ENCODE measurements at places on chromosomes 3 and 15.

- DNase-seq = no peak
Observed at GRCh38 chr15:94230431-94230882, 904 bp upstream of the MCTP2 start.

DNA sequence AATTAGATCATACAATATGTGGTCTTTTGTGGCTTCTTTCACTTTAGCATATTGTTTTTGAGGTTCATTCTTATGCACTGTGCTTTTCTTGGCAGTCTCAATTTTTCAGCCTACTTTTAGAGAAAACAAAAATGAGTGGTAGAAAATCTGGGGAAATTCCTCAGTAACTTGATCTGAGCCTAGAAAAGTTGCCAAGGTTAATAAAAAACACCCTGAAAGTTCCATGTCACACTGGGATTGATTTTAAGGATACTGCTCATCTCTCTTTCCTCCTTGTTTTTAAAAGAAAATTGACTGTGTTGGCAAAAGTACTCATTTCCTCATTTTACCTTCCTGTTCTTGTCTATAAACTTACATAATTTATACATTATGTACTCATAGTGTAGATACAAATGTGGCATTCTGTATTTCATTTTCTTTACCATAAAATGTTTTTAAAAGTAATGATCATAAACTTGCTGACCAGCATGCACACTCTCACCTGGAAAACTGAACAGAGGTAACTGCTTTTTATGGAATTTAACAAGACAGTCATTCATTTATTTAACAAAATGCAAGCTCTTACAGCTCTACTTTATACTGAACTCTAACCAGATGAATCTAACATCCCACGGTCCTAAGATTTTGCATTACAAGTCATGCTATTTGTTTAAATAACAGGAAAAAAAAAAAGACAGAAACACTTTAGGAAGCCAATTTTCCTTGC, 28.6 kb upstream of the SH3BP5 start:
- no peak for DNase-seq

DNA sequence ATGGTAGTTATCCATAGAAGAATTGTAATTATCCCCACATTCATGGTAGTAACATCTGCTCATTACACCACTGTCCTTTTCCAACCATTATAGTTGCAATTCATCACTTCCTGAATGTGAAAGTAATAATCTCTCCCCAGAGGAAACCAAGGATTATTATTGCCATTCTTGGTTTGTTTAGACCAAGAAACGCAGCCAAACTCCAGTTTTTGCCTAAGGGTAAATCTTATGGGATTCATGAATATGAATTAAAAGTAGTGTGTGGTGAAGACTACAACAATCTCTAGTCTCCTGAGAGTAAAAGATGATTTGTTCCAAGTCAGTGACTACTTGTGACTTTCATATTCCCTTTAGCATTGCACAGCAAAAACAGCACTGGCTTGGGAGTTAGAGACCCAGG, 45.7 kb upstream of the ABI3BP start:
- DNase-seq = no peak

GRCh38 chr3:72907131-72907711, 19.4 kb downstream of the GXYLT2 start:
- peak; percentile 56 for DNase-seq

GRCh38 chr3:185728630-185729336, 96.1 kb downstream of the IGF2BP2 start:
- no peak for DNase-seq

GRCh38 chr15:73796331-73796831, 43.2 kb upstream of the INSYN1 start:
- no peak for DNase-seq

DNA sequence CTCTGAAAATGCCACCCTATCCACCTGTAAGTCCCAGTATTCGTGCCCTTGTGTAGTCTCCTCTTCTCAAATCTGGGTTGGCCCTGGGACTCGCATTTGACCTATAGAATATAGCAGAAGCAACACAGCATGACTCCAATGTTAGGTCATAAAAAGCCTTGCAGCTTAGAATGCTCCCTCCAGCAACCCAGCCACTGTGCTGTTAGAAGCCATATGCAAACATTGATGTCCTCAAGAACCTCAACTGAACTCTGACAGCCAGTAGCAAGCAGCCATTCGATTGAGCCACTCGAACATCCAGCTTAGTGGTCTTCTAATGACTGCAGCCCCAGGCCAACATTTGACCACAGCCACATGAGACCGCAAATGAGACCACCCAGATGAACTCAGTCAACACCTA, 26.6 kb downstream of the MECOM start:
- DNase-seq = no peak

DNA sequence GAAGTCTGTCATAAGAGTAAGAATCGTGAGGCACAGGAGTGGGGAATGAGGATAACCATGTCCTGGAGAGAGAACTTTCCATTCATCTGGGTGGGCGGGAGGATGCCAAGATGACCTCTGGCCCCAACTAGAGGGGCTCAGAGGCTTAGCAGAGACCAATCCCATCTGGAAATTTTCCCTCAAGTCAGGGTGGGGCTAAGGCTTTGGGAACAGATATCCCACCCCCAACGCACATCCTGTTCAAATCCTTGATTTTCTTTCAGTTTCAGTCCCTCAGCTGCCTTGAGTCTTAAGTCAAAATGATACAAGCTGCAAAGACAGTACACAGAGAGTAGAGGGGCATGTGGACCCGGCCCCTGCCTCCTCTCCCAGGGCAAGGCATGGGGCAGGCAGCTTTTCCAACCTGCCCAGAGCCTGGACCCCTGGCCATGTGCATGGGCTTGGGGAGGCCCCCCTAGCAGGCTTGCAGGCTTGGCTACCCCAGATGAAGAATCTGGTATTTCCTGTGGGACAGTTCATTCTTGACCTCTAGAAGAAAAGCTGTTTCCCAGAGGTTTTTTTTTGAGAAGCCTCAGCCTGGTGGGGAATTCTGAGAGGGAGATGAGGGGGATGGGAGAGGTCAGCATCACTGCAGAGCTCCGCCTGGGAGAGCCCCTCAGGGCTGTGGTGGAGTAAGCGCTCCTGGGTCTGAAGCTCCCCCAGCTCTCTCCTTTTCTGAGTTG, 109.7 kb upstream of the HACD2 start:
- no peak for DNase-seq

DNA sequence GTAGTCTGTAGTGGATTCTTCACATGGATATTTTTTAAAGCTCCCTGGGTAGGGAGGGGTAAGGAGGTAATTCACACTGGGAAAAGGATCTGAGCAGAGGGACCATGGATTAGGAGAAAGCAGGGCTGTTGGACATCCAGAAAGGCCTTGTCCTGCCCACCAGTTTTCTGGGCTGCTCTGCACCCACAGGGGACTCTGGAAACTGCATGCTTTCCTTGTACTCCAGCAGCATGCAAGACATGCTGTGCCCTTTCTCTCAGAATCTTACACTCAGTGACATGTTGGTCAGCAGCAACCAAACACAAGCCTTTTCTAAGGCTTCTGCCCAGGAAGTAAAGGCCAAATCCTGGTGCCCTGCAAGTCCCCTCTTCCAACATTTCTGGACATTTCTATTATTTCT, 2.5 kb upstream of the FBN1 start:
- DNase-seq = peak; percentile 50

GRCh38 chr15:48834756-48835155, 23.9 kb upstream of the CEP152 start:
- DNase-seq = no peak

- no peak for DNase-seq
Observed at GRCh38 chr3:100060685-100061484, 53.4 kb downstream of the FILIP1L start.

GRCh38 chr3:135513106-135514059, 452.1 kb upstream of the PPP2R3A start:
- peak; percentile 50 for DNase-seq

DNA sequence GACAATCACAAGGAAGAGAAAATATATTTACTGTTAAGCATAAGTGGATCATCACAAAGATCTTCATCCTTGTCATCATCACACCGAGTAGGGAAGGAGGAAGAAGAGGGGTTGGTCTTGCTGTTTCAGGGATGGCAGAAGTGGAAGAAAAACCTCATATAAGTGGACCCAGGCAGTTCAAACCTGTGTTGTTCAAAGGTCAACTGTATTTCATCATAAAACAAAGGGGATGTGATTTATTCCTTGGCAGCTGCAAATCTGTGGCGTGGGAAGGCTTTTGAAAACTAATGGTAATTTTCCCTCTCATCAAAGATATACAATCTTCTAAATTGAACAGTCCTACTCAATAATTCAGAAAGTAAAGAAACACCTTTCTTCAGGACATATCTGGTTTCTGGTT, 129.9 kb upstream of the ABI3BP start:
- no peak for DNase-seq

DNA sequence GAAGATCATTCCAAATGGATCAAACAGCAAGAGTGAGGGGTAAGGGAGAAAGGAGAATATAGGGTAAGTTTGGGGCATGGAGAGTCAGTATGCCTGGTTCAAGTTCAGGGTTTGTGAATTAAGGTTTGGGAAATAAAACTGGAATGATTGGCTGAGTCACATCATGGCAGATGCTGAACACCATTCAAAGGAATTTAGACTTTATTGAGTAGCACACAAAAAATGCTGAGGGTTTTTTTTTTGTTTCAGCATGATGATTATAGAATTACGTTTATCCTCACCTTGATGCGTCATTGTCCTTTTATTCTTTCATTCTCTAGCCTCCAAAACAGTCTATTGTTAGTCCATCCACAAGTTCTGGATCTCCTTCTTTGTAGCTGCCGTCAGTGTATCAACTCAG, 220.0 kb upstream of the UMPS start:
- DNase-seq = no peak

- DNase-seq = no peak
Observed at GRCh38 chr3:115913069-115913686, 289.9 kb downstream of the GAP43 start.

GRCh38 chr3:30082652-30083051, 523.7 kb upstream of the TGFBR2 start:
- no peak for DNase-seq

- DNase-seq = no peak
Observed at GRCh38 chr15:57461541-57461940, 85.2 kb downstream of the CGNL1 start.

Data from MG63 (cell line).